ENCODE measurements at places on chromosomes 1 and 21. TPM values are rescaled to one million over a fixed set of nuclear protein-coding genes. Genes with fewer than 3 reads are reported as not detected.
A peak's percentile ranks its signal among the peaks of the same experiment; 100 is the strongest.

DNA sequence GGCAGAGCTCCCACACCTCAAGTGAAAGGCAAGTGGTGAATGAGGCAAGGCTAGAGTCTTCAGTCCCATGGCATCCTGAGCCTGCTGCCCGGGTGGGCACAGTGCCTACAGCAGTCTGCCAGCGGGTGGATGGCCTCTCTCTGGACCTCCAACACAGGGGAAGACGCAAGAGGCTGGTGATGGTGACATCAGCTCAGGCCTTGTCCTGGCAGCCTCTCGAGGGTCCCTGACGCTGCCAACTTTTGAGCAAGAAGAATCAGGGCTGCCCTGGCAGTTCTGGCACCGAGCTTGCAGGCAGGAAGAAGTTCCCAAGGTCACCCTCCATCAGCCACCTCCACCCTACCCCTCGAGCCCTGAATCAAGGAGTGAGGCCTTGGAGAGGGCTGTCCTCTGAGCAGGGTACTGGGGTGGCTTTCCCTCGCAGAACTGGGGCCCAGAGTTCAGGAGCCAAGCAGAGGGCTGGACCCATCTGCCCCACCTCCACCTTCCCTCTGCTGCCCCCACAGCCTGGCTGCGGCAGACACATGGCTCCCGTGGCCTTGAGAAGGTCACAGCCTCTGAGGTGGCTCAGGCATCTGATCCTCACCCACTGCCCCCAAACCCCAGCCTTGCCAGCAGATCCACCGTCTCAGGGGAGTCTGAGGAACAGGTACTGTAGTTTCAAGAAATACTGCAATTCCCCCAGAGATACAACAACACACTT lies 5.8 kb downstream of the RAP1GAP start:
- peaks cover 17% of the 10 kb centered on the region for H3K4me1 ChIP-seq
- no peak overlapping the region for H3K4me3 ChIP-seq
- H3K27me3 ChIP-seq: peaks cover 38% of the 10 kb centered on the region
- no peak for DNase-seq

DNA sequence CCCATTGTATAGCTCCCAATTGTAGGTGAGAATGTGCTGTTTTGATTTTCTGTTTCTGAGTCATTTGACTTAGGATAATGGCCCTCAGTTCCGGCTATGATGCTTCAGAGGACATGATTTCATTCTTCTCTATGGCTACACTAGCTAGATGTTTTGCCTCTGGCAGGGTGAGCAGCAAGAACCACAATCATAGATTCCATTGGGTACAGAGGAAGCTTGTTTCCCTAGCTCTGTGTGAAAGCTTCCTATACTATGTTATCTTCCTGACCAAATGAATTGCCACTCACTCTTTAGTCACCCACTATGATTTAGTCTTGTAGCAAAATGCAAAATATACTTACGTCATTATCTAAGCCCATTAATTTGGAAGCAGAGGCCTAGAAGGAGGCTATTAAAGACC lies 616.3 kb downstream of the PLA2G4A start:
- no peaks in the 10 kb centered on the region for H3K36me3 ChIP-seq
- no peak for DNase-seq
- no peak overlapping the region for H3K27ac ChIP-seq
- H3K27me3 ChIP-seq: no peaks in the 10 kb centered on the region

PLD5 gene
- total RNA-seq: not detected

GRCh38 chr21:14356746-14357145 lies 26.2 kb downstream of the HSPA13 start:
- H3K4me1 ChIP-seq: no peaks in the 10 kb centered on the region
- peaks cover 4% of the 10 kb centered on the region for H3K27me3 ChIP-seq
- DNase-seq: no peak
- H3K36me3 ChIP-seq: no peaks in the 10 kb centered on the region
- H3K4me3 ChIP-seq: no peak overlapping the region
- H3K27ac ChIP-seq: no peak overlapping the region

DNA sequence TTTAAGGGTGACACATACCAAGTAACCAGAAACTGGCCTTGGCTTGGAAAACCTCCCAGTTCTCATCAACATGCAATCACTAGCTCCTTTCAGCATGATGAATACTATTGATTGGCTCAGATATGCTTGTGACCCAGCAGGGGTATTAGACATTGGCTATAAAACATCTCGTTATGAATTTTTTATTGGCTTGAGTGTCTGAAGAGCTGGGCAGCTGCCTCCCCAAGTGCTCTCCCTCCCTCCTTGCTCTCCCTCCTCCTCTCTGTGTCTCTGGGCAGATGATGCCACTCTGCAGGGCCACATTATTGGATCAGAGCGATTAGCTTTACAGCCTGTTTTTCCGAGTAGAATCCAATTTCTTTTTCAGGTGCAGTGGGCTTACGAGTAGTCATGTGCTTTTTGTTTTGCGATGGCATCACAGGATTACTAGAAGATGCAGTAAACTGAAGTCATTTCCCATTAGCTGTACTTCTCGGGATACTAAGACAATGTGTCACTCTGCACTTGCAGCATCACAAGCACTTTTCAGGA lies 79.3 kb upstream of the ATF3 start:
- no peak overlapping the region for H3K27ac ChIP-seq
- no peaks in the 10 kb centered on the region for H3K4me1 ChIP-seq
- no peaks in the 10 kb centered on the region for H3K27me3 ChIP-seq
- H3K36me3 ChIP-seq: no peaks in the 10 kb centered on the region

- H3K4me1 ChIP-seq: peaks cover 4% of the 10 kb centered on the region
- no peaks in the 10 kb centered on the region for H3K27me3 ChIP-seq
- H3K4me3 ChIP-seq: no peak overlapping the region
Observed at GRCh38 chr1:180952657-180953013, 39.9 kb downstream of the KIAA1614 start.

DNA sequence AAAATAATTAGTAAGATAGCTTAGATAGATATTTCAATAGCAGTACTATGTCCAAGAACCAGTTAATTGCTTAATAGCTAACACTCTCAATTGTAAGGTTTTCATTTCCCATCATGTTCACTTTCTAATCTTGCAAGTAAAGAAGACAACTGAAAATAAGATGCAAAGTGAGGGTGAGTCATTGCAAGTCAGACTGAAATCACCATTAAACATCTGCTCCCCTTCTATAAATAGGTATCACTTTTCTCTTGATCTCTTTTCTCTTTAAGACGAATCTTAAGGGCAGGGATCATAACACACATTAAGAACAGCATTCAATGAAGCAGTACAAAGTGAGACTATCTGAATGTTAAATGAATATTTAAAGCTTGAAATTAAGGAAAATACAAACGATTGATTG lies 40.4 kb downstream of the UBR4 start:
- H3K4me1 ChIP-seq: no peaks in the 10 kb centered on the region
- no peak overlapping the region for H3K4me3 ChIP-seq
- H3K36me3 ChIP-seq: peaks cover 83% of the 10 kb centered on the region
- H3K27me3 ChIP-seq: no peaks in the 10 kb centered on the region

MROH7 gene
- not detected for total RNA-seq

DNA sequence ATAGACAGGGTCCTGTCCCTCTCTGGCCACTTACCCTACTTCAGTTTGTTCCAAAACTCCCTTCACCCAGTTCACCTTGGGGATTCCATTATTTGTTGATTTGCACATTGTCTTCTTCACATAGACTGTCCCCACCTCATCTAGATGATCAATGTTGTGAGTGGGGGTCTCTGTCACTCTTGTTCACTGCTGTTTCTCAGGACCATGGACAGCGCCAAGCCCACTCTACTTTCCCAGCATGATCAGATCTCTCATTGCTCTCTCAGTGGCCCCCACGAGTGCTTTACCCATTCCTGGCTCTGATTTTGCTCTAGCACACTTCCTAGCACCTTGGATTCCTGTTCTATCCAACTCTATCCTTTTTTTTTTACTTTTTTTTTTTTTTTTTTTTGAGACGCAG lies 45.4 kb upstream of the IGSF21 start:
- no peak for DNase-seq
- no peaks in the 10 kb centered on the region for H3K27me3 ChIP-seq
- no peak overlapping the region for H3K27ac ChIP-seq
- no peaks in the 10 kb centered on the region for H3K4me1 ChIP-seq

DNA sequence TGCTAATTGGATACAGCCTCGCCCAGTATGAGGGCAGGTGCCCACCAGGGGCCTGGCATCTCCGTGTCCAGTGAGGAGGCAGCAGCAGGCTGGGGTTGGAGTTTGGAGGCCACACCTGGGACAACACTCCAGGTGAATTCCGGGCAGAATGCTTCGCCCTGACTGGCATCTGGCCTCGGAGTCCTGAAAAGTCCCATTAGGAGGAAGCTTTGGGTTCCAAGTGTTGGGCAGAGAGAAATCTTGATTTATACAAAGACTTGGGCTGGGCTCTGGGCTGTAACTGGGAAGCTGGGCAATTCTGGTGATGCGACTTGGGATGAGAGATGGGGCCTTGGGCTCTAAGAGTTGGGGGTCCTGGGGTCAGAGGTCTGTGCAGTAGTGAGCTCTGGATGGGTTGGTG lies 48.1 kb upstream of the CSF3R start:
- H3K36me3 ChIP-seq: no peaks in the 10 kb centered on the region
- H3K27ac ChIP-seq: no peak overlapping the region
- no peaks in the 10 kb centered on the region for H3K4me1 ChIP-seq
- no peak for DNase-seq

DNA sequence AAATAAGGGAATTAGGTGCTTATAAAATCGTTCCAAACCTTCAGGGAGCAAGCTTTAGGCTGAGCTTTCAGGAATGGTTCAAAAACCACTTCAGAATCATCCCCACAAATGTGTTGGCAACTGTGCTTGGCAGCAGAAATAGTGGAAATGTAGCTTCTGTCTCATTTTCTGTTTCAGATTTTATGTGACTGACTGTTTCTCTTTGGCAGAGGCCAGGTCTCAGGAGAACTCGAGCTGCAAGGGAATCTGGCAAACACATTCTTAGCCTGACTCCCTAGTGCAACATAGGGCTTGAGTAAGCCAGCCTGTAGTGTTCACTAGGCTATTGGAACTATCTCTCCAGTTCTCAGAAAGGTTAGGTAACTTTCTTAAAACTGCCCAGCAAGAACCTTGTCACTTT lies 128.6 kb downstream of the PLA2G4A start:
- H3K4me1 ChIP-seq: no peaks in the 10 kb centered on the region
- H3K36me3 ChIP-seq: no peaks in the 10 kb centered on the region
- H3K27me3 ChIP-seq: no peaks in the 10 kb centered on the region
- H3K27ac ChIP-seq: no peak overlapping the region
- no peak overlapping the region for H3K4me3 ChIP-seq
- DNase-seq: no peak

GRCh38 chr1:77538956-77539518 lies 143.4 kb downstream of the ZZZ3 start:
- H3K27ac ChIP-seq: no peak overlapping the region
- no peaks in the 10 kb centered on the region for H3K36me3 ChIP-seq
- H3K4me3 ChIP-seq: no peak overlapping the region
- DNase-seq: no peak
- no peaks in the 10 kb centered on the region for H3K4me1 ChIP-seq
- no peaks in the 10 kb centered on the region for H3K27me3 ChIP-seq

DNA sequence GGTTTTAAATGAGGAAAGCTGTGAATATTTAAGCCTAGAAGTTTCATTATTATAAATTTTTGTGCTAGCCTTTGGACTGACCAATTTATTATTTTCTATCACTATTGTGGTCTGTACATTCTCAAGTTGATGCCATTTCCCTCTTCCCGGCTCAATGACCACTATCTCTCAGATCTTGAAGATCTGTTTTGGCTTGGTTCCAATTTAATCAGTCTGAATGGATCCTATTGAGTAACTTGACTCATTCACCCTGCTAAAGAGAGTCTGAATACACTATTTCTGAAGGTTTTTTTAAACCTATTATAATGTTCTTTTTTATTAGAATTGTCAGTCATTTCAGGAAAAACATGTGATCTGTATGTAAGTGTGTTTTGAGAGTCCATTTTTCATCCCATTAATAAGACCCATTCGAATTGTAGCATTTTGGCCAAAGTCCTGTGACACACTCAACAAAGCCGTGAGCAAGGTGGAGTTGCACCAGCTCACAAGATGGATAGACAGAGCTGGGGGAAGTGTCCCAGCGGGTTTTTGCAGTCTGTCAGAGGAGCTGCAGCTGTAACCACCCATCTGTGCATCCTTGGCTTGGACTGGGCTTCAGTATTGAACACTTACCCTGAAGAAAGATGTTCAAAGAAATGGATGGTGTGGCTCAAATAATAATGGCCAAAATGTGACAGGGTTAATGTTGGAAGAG lies 145.6 kb downstream of the NFIA start:
- no peak overlapping the region for H3K27ac ChIP-seq
- H3K36me3 ChIP-seq: no peaks in the 10 kb centered on the region
- no peaks in the 10 kb centered on the region for H3K4me1 ChIP-seq
- no peaks in the 10 kb centered on the region for H3K27me3 ChIP-seq

DNA sequence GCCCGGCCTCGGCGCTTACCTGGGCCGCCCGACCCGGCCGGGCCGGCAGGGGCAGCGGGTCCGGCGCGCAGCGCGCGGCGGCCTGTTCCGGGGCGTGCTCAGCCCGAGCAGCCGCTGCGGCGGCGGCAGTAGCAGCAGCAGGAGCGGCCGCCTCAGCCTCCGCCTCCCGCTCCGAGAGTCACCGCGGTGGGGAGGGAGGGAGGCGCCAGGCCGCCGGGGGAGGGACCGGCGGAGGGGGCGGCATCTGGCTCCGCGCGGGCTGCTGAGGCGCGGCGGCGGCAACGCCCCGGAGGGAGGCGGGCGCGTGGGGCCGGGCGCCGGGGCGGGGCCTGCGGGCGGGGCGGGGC lies at the start of gene CTNNBIP1:
TSS of gene CTNNBIP1 (minus strand) at position 194 of the 347 bp plus-strand sequence. CDS start 38,205 bp downstream, outside the sequence.
- H3K4me3 ChIP-seq: peak within 1 kb of the TSS; percentile 79
- peak within 1 kb of the TSS; percentile 89 for H3K27ac ChIP-seq
- no peak for DNase-seq
- H3K36me3 ChIP-seq: no peaks in the 10 kb centered on the region

DNA sequence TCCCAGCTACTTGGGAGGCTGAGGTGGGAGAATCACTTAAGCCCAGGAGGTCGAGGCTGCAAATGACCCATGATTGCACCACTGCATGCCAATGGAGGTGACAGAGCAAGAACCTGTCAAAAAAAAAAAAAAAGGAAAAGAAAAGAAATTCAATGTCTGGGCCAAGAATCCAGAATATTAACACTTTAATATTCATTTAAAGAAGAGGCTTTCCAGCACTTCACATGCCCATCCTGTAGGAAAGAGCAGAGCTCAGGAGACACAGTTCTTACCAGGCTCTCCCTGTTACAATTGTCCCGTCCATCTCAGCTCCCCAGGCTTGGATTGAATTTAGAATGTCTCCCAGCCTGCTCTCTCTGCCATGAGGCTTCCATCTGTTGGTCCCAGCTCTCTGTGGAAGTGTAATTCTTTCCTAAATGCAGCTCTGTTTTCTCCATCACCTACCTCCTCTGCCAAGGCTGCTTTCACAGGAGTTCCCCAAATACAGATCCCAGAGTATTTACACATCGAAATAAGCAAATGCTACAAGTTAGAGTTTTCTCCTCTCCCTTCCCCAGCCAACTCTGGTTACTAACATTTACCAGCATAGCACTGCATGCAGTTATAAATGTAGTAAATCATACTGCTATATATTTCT lies 116.6 kb upstream of the CDC42BPA start:
- DNase-seq: no peak
- H3K4me3 ChIP-seq: no peak overlapping the region
- no peaks in the 10 kb centered on the region for H3K4me1 ChIP-seq
- no peaks in the 10 kb centered on the region for H3K27me3 ChIP-seq
- H3K36me3 ChIP-seq: no peaks in the 10 kb centered on the region

Data from CD8-positive, alpha-beta memory T cell (primary cell).